Ureter (tissue), 1 donor: ENCODE measurements at places on chromosomes 6 and 20.
A peak's percentile ranks its signal among the peaks of the same experiment; 100 is the strongest.

DNA sequence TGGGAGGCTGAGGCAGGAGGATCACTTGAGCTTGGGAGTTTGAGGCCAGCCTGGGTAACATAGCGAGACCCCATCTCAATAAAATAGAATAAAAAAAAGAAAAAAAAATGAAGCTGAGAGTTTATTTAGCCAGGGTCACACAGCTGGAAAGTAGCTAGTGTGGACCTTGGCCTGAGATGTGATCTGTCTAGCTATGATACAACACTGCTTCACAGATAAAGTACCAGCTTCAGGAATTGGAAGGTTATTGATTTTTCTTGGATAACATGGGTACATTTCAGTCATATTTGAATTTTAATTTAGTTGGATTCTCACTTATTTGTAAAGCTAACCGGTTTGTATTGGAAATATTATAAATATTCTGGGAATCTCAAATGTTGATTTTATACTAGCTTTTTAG is 5.1 kb downstream of the FARS2 start:
- no peak for DNase-seq

DNA sequence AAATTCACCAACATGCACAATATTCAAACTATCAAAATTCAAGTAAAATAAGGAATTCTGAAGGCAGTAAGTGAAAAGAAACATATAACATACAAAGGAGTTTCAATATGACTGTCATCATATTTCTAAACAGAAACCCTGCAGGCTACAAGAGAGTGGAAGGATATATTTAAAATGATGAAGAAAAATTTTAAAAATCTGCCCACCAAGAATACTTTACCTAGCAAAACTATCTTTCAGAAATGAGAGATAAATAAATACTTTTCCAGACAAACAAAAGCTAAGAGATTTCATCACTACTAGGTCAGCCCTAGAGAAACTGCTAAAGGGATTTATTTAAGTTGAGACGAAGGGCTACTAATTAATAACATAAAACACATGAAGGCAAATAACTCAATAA is 73.8 kb upstream of the MANEA start:
- DNase-seq = no peak

DNA sequence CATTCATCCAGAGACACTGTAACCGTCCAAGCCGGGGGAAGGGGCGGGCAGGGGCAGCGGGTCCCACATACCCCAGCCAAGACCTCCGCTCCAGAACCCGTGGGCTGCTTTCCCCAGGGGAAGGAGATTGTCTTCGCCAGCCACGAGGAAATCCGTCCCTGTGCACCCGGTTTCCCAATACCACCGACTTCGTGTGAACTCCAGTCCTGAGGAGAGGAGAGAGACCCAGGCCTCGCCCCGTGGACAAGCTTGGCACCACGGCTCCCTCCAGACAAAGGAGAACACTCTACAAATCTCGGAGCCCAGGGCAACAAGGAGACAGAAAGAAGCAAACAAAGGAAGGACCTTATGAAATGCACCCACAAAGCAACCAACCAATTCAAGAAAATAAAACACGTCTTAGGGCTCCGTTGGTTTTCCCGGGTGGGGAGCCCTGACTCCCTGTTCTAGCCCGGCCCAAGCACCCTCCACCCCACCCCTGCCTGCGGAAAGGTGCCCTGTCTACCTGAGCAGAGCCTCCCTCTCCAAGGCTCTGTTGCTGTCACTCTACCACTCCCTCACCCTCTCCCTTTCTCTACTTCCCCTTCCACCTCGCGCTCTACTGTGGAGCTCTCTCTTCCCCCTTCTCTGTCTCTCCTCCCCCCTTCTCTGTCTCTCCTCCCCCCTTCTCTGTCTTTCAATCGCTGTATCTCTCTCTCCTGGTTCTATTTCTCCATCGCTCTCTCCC is 1382.8 kb upstream of the DEFB115 start:
- DNase-seq = no peak

GRCh38 chr6:170167657-170168159 is 123.2 kb downstream of the DLL1 start:
- DNase-seq = peak; percentile 37

DNA sequence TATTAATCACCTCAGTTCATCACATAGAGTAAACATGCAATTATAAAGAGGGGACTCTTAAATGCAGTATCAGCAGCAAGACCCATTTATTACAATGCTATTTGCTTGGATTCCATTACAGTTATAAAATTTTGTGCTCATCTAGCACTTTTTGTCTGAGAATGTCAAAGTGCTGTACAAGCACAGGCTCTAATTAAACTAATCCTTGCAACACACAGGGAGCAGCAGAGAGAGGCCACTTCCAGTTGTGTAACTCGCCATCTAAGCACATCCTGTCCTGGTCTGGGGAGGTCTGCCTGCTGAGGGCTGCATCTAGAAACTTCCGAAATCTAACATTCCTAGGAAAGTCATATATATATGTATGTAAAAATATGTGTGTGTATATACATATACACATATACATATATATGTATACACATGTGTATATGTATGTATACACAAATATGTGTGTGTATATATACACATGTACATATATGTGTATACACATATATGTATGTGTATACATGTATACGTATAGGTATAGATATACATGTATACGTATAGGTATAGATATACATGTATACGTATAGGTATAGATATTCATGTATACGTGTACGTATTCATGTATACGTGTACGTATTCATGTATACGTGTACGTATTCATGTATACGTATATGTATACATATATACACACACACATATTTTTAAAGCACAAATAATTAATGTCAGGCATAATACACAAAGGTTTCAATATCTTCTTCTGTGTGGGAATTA is 136.4 kb upstream of the JARID2 start:
- DNase-seq = no peak

DNA sequence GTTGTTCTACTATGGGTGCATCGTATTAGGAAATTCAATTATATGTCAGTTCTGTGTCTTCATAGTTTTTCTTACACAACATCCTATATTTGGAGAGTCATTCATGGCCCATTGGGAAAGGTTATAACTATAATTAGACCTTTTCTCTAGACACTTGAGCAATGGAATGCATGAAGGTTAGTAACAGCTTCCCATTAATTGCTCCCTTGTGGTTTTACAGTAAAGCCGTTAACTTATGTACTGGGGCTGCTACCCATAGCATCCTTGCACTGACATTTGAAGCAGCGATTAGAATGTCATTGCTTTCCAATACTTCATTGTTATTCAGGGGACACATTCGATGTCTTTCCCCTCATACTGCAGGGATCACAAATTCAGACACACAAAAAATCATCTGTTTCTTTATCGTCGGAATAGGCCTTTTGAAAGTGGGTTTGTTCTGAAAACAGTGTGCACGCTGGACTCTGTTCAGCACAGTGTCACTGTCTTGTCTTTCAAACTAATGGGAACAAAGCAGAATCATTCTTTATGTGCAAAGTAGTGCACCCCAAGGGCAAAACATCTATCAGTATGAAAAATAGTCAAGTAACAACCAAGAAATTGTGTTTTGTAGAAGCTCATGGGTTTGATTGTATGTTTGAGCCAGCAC is 634.3 kb upstream of the MAP3K7 start:
- DNase-seq = no peak

GRCh38 chr6:167496707-167497106 is 171.8 kb downstream of the TTLL2 start:
- DNase-seq = no peak

GRCh38 chr6:39059496-39060310 is 11.1 kb downstream of the GLP1R start:
- no peak for DNase-seq

DNA sequence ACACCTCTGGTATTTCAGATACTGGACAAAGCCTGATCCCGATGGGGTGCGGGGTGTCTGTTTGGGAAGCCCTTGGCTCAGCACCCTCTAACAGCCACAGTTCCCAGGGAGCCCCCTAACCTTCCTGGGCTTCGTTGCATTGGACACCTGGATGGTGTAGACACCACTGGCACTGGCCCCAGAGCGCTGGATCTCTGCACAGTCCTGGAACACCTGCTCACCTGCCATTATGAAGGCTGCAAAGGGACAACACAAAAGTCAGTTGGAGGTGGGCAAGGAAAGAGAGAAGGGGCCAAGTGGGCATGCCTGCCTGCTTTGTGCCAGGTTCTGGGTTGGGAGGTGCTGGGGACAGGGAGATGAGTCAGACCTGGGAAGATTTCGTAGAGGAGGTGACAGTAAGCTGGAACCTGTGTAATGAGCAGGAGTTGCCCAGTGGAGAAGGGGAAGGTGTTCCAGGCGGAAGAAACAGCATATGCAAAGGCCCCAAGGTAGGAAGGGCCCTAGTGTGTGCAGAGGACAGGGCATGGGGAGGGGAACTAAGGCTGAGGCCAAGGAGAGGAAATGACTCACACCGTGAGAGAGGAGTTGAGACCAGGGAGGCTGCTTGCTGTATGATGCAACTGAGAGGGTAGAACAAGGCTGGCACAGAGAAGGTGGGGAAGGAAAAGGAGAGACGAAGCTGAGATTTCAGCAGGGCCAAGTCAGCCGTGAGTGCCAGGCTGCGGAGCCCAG is 34.9 kb downstream of the ANGPT4 start:
- DNase-seq = no peak

- DNase-seq = no peak
These were observed 91.8 kb downstream of the CHD6 start for GRCh38 chr20:41526327-41526726.
